ENCODE measurements at places on chromosomes 3 and 15.

GRCh38 chr3:152497457-152497856 is 228.7 kb downstream of the MBNL1 start:
- peak; percentile 58 for DNase-seq

DNA sequence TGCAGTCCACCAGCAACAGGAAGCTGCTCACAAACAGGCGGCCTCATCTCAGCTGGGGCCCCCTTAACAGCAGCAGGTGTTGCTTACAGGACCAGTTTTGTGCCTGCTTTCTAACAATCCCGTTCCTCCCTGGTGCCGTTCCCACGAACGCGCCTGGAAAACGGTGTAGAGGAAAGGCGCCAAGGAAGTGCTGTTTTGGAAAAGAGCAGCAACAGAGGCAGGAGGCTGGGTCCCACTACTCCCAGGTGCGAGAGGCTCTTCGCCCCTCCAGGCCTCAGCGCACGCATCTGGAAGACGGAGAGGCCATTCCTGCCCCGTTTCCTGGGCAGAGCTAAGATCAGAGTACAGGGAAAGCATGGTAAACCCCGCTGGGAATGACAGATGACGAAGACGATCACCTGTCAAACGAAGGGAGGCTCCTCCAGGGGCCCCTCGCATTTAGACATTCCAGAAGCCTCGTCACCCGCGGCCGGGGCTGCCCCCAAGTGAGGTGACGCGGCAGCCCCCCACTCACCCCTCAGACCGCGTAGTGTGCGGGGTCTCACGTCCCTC is 603 bp downstream of the SCAPER start:
- no peak for DNase-seq

- no peak for DNase-seq
Observed at GRCh38 chr3:142725357-142725739, 1.5 kb downstream of the TRPC1 start.

DNA sequence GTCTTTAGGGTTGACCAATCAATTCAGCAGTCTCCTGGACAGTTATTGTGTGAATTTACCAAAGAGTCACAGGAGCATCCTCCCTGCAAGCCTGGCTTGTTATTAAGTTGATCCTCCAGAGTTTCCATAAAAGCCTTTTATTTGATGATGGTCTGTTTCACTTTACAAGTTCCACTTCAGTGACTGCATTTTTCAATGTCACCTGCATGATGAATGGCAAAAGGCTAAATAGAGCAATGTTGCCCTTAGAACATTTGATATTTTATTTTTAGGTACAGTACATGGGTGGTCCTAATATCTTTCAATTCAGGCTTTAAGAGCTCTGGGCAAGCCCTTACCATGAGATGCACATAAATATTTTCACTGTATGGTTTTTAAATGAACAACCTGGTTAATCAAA is 22.6 kb downstream of the GUCA1C start:
- DNase-seq: no peak

DNA sequence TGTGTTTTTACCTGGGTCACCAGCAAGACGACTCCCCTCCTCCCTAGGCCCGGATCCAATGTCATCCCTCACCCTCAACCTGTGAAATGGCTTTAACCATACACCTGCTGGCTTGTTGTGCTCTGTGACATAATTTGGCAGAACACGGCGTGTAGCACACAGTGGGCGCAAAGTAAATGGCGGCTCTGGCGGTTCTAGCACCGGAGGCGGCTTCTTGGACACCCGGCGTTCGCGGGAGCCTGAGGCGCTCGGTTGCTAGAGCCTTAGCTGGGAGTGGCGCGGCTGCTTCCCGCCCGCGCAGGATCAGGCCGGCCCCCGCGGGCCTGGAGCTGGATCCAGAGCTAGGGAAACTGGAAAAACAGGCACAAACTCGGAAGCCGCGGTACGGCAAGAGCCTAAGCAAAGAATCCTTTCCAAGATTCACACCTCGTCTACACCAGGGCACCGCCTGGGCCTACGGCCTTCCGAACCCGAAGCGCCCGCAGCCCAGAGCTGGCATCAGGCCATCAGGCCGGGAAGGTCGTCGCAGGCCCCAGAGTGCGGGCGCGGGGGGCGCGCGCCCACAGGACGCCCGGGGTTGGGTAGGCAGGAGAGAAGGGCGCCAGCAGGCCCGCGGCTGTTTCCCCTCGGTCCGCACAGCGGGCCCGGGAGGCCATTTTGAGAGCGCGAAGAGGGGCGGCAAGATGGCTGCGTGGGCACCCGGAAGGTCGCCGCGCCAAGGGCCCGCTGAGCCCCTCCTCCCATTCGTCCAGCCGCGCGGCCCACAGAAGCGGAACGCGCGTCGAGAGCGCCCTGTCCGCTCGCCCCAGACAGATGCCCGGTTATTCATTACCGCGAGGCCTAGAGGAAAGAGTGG is 43.9 kb upstream of the POLG start:
- no peak for DNase-seq

- no peak for DNase-seq
Observed at GRCh38 chr3:164231718-164232117, 846.6 kb downstream of the SI start.

DNA sequence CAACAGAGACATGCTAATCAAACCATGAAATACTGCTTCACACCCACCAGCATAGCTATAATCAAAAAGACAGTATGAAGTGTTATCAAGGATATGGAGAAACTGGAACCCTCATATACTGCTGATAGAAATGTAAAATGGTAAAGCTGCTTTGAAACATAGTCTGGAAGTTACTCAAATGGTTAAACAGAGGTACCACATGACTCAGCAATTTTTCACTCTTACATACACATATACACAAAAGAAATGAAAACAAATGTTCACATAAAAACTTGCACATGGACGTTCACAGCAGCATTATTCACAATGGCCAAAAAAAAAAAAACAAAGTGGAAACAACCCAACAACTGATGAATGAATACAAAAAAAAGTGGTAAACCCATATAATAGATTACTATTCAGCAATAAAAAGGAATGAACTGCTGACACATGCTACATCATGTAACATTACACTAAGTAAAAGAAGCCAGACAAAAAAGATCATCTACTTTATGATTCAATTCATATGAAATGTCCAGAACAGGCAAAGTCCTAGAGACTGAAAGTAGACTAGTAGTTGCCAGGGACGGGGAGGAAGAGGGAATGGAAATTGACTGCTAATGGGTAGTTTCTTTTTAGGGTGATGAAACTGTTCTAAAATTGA is 23.2 kb downstream of the ZNF148 start:
- DNase-seq: peak; percentile 64

- peak; percentile 68 for DNase-seq
Observed at GRCh38 chr3:42020684-42021307, 58.9 kb upstream of the ULK4 start.

GRCh38 chr3:70982284-70982683 is 601.2 kb downstream of the FOXP1 start:
- peak; percentile 45 for DNase-seq

- DNase-seq: no peak
Observed at GRCh38 chr15:39641191-39641889, 60.5 kb downstream of the THBS1 start.

DNA sequence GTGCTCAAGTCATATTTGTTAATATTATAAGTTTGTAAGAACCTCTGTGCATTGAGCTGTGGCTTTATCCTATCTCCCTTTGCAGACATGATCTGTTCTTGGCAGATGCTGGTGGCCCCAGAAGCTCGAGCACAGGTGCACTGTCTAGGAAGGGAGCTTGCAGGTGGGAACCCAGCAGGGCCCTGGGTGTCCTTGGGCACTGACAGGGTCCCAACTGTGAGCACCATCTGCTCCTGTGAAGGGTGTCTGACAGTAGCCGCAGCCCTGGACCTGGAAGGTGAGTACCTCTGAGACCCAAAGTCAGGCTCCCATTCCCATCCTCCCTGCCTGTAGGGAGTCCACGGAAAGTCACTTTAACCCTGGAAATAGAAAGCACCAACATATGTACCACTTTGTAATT is 2.4 kb upstream of the REC114 start:
- DNase-seq: no peak

- no peak for DNase-seq
Observed at GRCh38 chr15:64732156-64732860, 43.1 kb downstream of the RBPMS2 start.

DNA sequence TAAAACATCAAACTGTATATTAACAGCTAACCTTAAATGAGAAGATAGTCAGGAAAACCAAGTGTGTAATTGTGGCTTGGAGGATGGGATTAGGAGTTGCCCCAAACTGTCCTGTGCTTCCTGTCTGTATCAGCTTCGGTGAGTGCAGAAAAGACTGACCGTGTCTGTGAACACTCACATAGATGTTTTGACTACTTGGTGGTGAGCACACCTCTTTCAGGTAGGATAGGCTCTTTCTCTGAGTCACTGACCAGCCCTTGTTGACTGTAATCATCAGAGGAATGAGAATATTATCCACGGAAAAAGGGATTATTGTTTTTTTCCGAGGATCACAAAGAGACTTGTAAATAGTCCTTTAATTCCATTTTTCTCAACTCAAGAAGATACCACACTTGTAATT is 51.5 kb downstream of the GMNC start:
- DNase-seq: no peak

DNA sequence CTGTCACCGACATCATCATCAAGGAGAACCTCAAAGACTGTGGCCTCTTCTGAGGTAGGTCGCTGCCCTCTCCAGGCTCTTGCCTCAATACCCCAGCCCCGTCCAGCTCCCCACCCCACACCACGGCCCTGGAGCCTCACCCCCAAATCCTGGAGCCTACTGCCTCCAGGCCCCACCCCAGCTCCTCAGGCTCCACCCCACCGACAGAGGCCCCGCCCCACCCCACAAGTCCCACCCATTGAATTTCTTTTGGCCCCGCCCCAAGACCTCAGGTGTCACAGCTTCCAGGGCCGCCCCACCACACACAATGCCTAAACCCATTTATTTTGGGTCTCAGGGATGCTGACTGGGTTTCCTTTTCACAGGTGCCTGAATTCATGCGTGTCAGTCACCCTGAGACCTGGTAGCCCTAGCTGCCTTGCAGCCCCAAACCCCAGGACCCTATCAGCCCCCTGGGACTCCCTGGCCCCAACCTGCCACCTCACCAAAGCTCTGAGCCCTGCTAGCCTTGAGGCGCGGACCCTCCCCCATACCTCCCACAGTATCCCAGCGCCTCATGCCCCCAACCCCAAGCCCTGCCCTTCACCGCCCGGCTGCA is 3.6 kb downstream of the GNAT1 start:
- DNase-seq: no peak

GRCh38 chr15:73282567-73283365 is 86.0 kb downstream of the HCN4 start:
- DNase-seq: no peak

DNA sequence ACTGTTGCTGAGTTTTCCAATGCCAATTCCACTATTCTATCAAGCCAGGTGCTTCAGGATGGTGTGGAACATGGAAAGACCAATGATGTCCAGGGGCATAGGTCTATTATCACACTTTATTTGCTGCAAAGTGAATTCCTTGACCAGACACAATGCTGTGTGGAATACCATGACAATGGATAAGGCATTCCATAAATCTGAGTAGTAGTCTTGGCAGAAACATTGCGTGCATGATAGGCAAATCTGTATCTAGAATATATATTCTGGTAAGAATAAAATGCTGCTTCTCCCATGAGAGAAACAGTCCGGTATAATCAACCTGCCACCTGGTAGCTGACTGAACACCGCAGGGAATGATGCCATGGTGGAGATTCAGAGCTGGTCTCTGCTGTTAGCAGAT is 70.0 kb upstream of the ALDH1A3 start:
- DNase-seq: no peak

GRCh38 chr3:50237133-50237651 is 1.2 kb downstream of the GNAI2 start:
- peak; percentile 64 for DNase-seq

DNA sequence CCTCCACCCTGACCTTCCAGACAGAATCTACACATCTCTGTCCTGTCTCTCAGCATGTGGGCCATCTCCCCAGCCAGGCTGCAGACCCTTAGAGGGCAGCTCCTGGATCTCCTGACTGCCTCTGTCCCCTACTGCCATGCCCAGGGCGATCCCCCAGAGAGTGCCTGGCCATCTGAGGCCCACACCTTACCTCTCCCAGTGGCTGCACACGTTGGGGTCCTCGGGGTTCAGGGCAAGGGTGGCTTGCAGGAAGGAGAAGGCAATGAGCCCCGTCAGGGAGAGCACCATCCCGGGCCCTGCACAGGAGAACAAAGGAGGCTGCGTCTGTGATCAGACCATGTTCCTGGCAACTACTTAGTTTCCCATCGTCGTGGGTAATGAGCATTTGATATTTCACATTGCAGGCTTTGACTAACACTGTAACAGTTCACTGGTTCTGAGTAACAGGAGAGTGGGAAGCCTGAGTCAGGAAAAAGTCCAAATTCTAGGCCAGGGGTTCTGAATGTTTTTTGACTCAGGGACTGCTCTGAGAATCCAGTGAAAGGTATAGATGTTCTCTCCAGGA is 125.4 kb downstream of the MEGF11 start:
- no peak for DNase-seq

DNA sequence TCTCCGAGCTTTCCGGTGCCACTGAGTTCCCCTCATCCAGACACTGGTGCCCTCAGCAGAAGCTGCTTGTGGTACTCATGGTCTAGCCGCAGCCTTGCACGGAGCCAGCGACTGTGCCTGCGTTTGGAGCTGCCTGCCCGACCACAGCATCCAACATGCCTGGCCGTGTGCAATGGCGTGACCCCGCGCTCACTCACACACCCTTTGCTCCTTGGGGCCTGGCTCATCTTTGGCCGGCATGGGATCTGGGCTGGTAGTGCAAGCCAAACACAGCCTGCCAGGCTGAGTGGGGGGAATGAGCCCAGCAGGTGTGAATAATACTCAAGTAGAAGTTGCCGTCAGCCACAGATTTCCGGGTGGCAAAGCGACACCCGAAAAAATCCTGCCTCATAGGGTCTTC is 1178.7 kb upstream of the GBE1 start:
- DNase-seq: no peak

DNA sequence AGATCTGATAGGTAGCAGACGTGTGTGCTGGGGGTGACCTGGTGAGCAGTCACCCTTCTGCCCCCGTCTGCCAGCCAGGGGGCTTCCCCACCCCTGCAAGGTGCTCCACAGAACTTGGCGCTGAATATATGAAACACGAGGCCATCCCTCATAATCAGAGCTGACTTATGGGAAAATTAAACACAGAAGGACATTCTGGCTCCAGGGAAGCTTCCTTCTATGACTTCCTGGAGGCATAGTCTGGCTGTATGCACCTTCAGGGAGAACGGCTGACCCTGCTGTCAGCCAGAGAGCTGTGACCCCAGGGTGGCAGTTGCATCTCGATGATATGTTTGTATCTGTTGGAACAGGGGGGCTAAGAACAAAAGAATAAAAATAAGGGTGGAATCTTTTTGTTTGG is 26.6 kb upstream of the MRPS22 start:
- DNase-seq: no peak

- no peak for DNase-seq
Observed at GRCh38 chr15:49079340-49080039, 33.2 kb upstream of the SECISBP2L start.

GRCh38 chr15:71780115-71780976 is 30.0 kb upstream of the NR2E3 start:
- DNase-seq: peak; percentile 50

Data from AG10803 (cell line).